GM04503 (cell line): ENCODE measurements at places on chromosomes 3 and 15.

GRCh38 chr15:44718180-44718926, 7.0 kb downstream of the B2M start:
- DNase-seq, result no peak

GRCh38 chr3:37899101-37899707, 37.5 kb downstream of the CTDSPL start:
- DNase-seq, result no peak

- DNase-seq, result peak; percentile 81
These were observed at the start of gene FBN1 for GRCh38 chr15:48645558-48646330. FBN1 (minus strand) TSS chr15:48645709; CDS start chr15:48644769, 940 bp downstream.

- no peak for DNase-seq
These were observed 47.5 kb downstream of the DNASE1L3 start for GRCh38 chr3:58163234-58163633.

GRCh38 chr3:163071713-163072112, 1575.1 kb downstream of the OTOL1 start:
- DNase-seq, result no peak
